ENCODE measurements at places on chromosomes 7 and 10. TPM values are rescaled to one million over a fixed set of nuclear protein-coding genes. Genes with fewer than 3 reads are reported as not detected.

DNA sequence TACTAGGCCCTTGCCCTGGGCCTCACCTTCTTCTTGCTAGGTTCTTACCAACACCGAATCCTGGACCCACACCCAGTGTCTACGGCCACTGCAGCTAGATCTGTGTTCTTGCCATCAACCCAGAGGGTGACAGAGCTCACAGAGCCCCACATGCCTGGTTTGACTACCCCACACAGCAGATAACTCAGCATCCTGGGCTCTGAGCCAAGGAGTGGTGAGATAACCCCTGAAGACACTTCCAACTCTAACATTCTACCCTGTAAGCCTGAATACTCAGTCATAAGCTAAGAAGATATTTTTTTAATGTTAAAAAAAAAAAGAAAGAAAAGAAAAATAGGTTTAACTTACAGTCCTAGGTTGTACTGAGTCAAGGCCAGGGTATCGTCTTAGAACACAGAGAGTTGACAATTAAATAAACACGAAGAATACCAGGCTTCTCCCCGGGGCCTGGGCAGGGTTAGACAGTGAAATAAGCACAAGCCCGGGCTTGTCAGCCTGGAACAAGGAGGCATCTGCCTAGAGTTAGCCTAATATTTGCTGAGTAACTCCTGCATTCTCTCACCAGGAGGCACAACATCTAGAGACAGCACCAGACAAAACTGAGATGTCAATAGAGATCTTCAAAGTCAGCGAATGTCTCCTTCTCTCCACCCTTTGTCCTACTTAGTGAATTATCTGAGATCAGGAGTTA is 556.5 kb upstream of the LRRN3 start:
- no peak for DNase-seq

DNA sequence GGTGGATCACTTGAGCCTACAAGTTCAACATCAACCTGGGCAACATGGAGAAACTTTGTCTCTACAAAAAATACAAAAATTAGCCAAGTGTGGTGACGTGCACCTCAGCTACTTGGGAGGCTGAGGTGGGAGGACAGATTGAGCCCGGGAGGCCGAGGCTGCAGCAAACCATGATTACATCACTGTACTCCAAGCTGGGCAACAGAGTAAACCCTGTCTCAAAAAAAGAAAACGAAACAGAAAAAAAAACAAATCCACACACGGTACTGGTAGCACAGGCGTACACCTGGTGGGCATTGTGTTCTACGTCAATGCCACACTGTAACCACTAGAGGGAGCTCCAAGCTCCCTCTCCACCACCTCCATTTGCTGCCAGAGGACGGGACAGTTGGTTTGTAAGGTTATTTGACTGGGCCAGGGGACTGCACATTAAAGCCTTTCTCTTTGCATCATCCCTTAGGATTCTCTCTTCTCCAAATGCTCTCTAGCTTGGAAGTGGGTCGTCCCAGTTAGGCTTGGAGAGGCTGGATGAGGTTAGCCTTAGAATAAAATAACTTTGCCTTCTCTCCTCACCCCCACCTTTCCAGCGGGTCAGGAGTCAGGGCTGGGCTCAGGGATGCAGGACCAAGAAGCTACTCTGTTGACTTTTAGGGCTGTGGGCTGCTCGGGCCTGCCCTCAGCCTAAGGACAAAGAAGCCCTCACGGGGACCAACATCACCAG is 130.8 kb downstream of the SORBS1 start:
- DNase-seq = peak; percentile 57

DNA sequence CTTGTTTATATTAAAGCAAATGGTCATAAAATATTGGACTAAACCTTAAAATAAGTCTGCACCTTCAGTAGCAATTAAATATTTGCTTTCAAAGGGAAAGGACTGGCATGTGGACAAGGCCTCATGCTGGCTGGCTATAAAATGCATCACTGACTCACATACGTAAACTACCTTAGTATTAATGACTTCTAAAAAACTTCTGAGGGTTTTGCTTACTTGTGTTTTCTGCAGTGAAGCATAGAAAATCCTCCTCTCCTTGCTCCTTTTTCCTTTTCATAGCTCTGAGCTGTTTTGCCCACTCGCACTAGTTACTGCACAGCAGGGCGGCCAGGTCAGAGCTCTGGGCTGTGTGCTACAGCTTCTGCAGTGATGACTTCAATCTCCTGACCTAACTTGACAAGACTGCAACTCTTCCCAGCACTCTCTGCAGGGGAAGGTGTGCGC is 82.3 kb downstream of the CUL2 start:
- DNase-seq = no peak

DNA sequence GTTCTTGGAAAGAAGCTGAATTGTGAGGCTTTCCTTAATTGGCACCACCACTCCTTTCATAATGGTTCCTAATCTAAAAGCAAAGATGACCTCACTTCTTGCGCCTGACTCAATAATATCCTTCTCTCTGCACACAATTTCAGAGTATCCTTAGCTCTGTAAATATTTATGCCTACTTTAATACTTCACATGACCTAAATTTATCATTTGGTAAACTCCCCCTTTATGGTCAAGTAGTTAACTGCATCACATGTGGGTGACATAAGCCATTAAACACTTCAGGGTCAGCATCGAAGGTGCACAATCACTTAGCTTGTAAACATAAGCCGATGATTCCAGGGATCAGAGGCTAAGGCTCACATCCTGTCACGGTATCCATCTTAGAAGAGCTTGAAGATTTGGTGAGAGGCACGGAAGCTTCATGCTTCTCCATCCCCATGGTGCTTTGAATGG is 7.3 kb upstream of the RHOBTB1 start:
- no peak for DNase-seq

- peak; percentile 45 for DNase-seq
Observed at GRCh38 chr7:55365205-55365674, at the start of gene LANCL2. Gene LANCL2 (plus strand): TSS chr7:55365337. CDS start chr7:55366026, 689 bp downstream.

DNA sequence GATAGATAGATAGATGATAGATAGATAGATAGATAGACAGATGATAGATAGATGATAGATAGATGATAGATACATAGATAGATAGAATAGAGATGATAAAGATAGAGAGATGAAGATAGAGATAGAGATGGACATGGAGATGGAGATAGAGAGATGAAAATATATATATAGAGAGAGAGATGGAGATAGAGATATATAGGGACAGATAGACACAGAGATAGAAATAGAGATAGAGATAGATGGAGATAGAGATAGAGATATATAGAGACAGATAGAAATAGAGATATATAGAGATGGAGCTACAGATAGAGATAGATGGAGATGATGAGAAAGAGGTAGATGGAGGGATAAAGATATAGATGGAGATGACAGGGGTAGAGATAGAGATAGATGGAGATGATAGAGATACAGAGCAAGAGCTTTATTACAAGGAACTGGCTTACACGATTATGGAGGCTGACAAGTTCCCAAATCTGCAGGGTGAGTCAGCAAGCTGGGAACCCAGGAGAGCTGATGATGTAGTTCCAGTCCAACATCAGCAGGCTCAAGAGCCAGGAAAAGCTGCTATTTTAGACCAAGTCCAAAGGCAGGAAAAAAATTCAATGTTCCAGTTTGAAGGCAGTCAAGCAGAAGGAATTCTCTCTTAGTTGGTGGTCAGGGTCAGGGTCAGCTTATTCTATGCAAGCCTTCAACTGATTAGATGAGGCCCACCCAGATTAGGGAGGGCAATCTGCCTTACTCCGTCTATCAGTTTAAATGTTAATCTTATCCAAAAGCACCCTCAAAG is 37.1 kb downstream of the CAV1 start:
- DNase-seq = no peak

DNA sequence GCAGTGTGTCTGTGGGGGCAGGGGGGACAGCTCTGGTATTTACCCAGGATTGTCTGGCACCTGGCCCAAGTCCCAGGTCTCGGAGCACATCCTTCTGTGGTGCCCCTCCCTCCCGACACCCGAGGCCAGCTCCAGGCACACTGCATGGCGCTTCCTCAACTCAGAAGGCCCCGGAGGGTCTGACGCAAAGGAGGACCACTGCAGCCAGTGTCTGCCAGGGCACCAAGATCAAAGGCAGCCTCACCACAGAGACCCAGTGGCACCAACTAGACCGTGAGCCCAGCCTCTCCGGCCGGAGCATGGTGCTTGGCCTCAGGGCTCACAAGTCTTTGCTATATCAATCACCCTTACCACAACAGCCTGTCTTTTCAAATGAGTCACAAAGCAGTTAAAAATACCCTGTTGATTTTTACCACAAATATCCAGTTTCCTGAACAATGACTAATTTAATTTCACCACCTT is 99.3 kb upstream of the DDC start:
- peak; percentile 32 for DNase-seq

DNA sequence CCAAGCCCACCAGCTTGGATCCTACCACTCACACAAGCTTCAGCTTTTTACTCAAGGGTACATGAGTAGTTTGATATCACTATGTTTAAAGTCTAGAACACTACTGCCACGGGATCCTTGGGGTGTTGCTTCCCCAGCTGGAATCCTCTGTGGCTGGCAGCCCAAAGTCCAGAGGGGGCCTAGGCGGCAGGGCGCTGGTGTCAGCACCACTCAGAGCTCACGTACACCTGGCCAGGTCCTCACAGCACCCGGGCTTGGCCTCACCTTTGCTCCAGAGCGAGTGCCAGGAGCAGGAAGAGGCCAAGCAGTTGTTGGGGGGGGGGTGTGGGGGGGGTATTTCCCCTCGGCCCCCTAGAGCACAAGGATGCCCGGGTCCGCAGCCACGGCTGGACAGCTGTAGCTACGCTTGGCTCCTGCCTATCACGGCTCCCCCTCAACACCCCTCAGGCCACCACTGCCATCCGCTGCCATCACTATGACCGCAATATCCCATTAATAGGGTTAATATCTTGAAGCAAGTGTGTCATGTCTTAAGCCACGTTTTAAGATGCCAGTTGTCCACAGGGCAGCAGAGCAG is 17.0 kb downstream of the ZDHHC6 start:
- no peak for DNase-seq

GRCh38 chr10:618229-618989 is 71.1 kb downstream of the DIP2C start:
- no peak for DNase-seq

The MMD2 gene
- total RNA-seq = not detected

DNA sequence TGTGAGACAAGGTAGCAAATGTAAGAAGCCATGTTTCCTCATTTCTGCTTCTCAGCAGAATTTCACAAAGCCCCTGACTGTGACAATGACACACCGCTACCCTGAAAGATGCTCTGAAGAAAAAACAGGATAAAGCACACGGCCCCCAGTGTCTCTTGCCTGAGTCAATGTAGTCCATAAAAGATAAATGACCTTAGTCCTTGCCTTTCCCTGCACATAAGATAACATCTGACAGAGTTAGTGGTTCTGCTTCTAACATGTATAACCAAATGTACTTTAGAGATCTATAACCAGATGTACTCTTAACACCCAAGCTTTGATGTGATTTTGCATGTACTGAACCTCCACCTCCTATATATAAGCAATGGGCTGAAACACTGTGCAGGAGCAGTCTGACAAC is 3.0 kb upstream of the SND1 start:
- no peak for DNase-seq

DNA sequence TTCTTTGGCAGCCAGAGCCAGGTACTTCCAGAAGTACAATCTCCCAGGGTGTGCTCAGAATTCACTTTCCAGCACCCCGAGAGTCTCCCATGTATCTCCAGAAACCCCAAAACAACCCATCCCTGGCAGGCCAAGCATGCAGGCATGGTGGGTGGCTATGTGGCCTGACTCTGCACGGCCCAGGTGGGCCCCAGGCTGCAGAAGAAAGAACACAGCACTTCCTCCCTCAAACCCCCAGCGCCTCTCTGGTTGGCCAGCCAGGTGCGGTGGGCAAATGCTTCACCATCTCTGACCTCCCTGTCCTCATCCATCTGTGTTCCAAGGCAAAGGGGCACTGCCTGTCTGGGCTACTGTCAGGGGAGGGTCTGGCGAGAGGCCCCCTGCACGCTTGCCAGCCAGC is 100.3 kb downstream of the MKI67 start:
- DNase-seq = no peak

The NODAL gene
- not detected for total RNA-seq

DNA sequence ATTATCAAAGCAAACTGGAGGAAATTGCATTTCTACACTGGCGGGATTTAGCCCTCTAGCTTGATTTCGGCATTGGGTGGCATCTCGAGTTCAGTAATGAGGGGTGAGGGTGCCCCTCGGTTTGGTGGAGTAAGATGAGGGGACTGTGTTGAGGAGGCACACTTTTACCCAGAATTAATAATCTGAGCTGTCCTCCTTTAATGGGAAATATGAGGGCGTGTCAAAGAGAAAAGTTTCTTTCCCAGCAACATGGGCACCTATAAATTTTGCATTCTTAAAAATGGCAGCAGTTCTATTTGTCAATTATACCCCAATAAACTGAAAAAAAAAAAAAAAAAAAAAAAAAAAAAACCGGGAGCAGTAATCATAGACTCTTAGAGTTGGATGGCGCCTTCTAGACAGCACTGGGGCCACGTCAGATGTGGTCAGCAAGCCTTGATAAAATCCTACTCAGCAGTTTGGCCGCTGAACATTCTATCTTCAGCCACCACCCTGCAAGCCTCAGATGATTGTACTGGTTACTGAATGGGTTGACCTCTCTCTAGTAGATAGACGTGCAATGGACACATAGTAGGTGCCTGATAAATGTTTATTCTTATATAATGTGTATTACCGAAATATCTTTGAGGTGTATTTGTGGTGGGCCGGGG is 931 bp downstream of the PAPSS2 start:
- DNase-seq = no peak

DNA sequence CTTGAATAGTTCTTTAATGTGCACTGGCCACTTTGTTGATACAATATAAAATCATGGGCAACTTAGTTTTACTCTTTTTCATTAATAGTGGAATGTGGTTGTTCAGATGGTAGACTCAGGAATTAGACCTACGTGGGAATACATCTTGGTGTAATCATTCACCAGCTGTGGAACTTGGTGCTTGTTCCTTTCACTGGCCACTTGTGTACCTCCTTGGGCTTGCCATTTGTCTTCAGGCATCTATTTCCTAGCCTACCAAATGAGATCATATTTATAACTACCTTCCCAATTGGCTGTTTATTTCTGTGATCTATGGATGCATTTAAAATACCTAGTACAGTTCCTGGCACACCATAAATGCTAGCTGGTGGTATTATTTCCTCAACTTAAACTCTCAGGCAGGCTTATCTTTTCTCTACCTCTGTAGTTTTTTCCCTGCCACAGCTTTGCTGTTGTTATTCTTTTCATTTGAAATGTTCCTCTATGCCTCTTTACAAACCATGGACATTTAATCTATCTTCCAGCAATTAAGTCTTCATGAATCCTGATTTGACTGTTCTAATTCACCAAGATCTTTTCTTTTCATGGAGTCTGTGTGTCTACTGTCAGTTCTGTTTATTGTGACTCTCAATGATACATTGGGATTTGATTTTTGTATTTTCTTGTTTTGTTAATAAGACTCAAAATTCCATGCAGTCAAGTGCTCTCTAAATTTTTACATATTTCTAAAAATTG is 113.0 kb downstream of the ADAM22 start:
- no peak for DNase-seq

GRCh38 chr7:158016180-158017097 is 571.2 kb downstream of the PTPRN2 start:
- no peak for DNase-seq
